B cell (primary cell): ENCODE measurements at places on chromosomes 16 and 17.

DNA sequence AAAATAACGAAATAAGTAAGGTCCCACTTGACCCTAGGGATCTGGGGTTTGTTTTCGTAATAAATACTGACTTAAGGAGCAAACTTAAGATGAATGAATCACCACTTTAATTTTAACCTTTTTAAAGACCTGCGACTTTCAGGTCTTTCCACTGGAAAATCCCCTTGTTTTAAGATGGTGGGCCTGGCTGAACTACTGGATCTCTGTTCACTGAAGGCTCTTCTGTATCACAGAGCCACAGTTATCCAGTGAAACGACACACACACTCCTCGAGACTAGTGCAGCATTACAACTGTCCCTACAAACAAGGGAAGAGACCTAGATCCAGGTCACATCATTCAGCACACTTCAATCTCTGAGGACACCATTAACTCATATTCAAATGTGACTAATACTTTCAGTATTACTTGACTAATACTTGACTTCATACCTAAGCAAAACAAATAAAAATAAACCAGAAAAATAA is 299.0 kb downstream of the CEP112 start:
- DNase-seq = no peak

DNA sequence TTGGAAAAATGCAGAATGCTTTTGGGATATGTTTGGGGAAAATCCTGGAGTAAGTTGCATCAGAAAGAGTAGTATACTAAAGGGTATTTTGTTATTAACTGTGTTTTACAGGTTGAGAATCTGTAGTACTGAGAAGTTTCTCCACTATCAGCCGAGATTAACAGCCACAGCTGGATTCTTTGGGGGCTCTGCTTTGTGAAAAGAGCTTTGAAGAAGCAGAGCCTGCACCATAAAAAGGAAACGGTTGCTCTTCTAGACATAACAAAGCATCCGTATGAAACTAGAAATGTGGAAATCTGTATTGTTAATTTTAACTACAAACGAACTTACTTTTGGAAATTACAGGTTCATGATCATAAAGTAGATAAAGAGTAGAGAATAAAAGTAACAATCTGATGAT is 5.3 kb downstream of the NLK start:
- no peak for DNase-seq

DNA sequence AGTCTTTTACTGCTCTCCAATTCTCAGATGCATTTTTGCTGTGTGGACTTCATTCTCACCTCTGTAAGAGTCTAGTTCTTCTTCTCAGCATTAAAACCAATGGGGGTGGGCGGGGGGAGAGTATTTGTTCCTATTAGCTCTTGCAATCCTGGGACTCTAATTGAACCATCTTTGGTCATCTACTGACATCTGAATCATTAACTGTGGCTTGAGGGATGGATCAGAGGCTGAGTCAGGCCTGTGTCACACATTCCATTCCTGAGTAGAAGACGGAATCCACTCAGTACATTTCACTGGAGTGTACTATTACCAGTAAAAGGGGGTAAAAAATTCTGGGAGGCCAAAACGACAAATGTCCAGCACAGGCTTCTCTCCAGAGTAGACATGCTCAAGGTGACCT is 12.8 kb upstream of the ZNF23 start:
- DNase-seq = no peak

DNA sequence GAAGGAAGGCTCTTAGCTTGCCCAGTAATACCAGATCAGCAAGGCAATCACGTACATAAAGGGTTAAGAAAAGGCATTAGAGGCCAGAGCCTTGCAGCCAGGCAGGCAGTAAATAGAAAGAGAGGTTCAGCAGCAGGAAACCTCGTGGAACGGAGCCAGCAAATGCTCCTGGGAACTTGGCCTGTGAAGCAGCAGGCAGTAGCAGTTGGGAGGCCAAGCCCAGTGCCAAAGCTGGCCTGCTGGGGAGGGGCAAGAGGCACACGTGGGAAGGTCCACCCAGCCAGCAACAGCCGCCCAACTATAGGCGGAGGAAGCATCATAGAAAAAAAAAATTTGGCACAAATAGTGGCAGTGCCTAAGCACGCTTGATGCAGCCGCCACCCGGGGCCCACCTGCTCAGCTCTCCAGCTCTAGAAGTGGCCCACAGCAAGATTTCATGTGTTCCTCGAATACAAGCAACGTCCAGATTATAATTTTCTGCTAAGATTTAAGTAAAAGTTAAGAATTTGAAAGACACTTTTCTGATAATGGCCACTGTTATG is 2339.5 kb downstream of the TP53TG3F start:
- no peak for DNase-seq

GRCh38 chr17:68711858-68712257 is 110.7 kb upstream of the FAM20A start:
- DNase-seq = no peak

DNA sequence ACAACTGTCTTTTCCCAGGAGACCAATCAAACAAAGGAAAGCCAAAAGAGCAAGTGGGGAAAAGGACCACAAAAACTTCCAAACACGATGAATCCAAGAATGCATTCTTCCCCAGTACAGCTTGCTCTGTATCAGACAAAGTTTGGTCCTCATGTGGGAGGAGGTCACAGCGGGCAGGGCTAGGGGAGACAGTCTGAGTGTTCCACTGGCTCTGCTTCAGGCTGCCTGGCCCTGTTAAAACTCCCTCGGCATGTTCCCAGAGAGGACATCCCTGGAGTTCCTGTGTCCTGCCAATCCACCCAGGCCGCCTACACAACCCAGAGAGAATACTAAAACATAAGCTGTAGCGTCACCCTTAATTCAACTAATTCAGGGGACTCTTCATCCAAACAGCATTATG is 415.1 kb upstream of the DYNLRB2 start:
- DNase-seq = no peak

- no peak for DNase-seq
These were observed 37.1 kb upstream of the DOC2B start for GRCh38 chr17:218432-219110.

DNA sequence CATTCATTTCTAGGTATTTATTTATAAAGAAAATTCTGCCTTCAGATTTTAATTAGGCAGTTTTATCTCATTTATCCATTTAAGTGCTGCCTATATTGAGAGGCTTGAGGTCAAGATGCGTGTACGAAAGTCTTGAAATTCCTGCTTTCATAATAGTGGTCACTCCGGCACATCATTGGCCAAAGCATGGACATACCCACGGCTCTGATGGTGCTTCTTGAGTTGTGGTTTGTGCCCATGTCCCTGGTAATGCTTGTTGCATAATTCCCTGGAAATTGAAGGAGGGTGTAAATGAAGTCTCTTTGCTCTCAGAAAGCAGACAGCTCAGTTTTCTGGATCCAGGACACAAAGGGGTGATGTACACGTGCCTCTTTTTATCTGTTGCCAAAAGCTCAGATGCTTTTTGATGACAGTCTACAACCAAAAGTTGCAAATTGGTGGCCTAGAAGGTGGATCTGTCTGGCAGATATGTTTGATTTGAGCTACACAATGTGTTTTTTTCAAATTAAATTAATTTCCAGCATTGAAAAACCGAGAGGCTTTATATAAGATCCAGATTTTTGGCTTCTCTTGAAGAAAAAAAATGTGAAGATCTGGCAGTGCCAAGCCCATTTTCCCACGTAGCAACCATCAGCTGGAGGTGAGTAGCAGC is 94.4 kb downstream of the SHISA9 start:
- DNase-seq = no peak

GRCh38 chr17:34682305-34682704 is 102.9 kb downstream of the TMEM132E start:
- no peak for DNase-seq

DNA sequence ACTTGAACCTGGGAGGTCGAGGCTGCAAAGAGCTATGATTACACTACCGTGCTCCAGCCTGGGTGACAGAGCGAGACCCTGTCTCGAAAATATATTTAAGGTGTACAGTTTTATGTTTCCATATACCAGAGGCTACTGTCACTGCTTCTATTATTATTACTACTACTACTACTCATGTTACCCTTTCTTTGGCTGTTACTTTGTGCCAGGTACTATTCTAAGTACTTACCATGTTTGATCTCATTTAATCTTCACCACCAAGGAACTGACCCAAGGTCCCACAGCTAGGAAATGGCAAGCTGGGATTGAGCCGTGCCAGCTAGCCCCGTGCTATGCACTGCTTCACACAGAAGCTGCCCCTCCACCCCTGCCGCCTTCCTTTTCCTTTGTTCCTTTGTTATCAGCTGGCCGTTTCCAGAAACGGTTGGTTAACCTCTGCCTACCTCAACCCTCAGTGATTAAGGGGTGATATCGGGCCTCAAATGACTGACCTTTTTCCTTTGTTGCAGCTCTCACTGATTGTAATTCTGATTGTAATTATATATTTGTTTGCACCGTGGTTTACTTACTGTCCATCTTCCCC is 78.4 kb downstream of the ABCC1 start:
- no peak for DNase-seq
